ENCODE measurements at places on chromosomes 5 and 9. TPM values are rescaled to one million over a fixed set of nuclear protein-coding genes. Genes with fewer than 3 reads are reported as not detected.

DNA sequence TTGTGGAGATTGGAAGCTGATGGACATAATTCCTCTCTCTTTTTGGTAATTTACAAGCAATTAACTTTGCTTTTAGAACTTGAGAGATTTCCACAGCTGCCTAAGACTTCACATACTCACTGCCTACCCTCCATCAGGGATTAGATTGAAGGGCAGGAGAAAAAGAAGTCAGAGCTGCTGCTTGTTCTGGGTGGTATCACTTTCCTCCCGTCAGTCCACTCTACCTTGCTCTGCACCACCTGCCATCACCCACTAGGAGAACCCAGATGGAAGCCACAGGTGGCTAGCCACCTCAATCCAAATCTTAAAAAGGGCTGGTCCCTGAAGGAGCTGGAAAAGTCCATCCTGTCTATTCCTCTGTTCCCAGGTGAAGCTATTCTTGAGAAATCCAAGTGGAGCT lies 10.5 kb downstream of the IRF1 start:
- DNase-seq = no peak

- DNase-seq = peak; percentile 94
Measured at GRCh38 chr9:135500525-135501260, at the start of gene MRPS2. Gene MRPS2 (plus strand): TSS chr9:135500682. CDS start chr9:135500711, 29 bp downstream.

- no peak for DNase-seq
Measured at GRCh38 chr5:4017076-4017803, 421.6 kb downstream of the IRX1 start.

Gene IL33
- not detected for total RNA-seq

GRCh38 chr9:133726401-133727276 lies 11.5 kb downstream of the SARDH start:
- peak; percentile 57 for DNase-seq

Gene SPOCK1
- total RNA-seq = 75.6 TPM

DNA sequence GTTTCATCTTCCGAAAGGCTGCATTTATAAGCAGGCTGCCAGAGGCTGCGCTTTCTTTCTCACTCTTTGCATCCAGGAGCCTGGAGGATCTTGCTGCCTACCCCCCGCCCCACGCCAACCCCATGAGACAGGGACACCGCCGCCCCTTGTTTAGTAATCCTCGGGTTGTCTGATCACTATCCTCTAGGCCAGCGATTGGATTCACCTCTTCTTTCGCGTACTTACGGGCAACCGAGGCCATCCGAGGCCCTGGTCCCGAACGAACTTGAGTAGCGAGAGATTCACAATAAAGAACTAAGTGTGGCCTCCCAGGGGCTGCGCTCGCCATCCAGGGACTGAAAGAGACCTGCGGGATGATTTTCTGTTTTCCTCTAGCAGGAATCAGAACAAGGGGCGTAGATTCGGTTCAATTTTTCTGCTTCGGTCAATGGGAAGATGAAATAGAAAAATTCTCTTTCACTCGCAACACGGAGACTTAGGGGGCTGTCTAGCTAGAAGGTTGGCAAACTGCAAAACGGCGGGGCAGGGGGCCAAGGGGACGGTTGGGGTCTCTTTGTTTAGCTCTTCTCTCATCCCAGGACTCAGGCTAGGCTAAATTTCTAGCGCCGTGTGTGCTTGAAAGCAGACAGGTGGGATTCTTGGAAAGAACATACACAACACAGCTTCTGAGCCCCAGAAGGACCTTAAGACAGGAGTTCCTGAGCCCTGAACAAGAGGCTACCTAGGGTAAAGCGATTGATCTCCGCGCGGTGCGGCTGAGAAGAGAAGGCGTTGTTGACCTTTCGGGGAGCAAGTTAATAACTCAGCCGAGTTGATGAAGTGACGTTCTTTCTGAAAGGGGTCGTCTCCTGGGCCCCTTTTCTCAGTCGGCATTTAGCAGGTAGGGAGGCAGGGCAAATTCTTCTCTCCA lies 5.8 kb upstream of the ISL1 start:
- DNase-seq = no peak

GRCh38 chr9:131296906-131297500 lies 7.5 kb downstream of the PLPP7 start:
- no peak for DNase-seq

- DNase-seq = no peak
Measured at GRCh38 chr5:72314571-72315172, 5.4 kb downstream of the MRPS27 start.

Gene SHISAL2B
- 0.55 TPM for total RNA-seq

DNA sequence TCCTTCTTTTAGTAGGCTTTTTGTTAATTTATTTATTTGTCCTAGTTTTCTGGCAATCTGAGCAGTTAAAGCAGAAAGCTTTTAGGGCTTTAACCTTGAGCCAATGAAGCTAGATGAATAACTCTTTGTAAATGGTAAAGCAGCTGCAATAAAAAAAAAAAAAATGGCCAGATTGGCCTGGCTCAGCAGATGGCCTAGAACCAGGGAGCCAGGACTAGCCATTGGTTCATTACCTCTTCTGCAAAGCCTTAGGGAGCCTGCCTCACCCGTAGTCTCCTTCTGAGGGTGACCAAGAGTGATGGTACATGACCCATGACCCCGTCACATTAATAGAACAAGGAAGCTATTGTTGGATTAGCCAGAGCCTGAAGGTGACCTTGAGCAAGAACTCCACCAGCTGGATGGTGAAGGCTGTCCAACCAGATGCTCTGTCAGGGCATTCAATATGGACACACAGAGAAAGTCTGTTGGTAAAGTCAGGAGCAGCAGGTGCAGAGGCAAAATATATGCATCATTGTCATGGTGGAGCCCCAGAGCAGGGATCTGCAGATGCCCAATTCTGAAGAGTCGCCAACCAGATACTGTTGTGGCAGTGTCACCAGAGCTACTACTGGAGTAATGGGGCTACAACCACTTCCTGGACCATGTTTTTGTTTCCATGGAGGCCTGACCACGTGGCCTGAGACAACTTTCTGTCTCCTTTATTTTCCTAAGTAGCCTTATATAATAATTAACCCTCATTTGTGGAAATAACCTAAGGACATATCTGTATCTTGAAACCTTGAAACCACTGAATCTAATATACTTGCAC lies 100.7 kb downstream of the MTX3 start:
- no peak for DNase-seq

DNA sequence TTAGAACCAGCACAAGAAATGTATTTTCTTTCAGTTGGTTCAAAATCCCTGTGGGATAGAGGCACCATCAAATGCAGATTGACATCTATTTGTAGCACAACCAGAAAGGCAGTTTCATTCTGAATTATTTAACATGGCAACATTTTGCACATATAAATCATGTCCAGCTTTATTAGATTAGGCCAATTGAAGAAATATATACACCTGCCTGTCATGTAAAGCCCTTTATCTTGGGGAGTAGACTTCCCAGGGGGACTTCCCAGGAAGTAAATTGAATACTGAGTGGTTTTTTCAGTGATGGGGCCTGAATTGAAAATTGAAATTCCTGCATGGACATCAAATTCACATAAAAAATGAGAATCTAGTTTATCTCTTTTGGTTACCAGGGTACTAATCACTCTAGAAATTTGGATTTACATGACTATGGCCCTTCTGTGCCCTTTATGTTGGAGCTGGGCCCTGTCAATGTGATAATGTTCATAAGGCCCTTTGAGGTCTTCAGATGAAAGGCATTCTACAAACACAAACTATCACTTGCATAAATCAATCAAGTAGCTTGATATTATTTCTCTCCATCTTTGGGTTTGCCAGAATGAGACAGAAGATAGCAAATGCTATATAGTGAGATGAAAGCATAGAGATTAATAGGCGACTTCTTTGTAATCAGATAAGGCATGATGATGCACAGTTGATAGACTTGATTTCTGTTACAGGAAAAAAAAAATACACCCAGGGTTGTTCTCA lies 26.2 kb upstream of the ZNF608 start:
- DNase-seq = no peak

Gene C5orf52
- total RNA-seq = not detected

Gene ANKRD20A1
- total RNA-seq = 1.6 TPM

Gene IFNA4
- not detected for total RNA-seq

Gene NMUR2
- total RNA-seq = not detected

GRCh38 chr9:112764344-112764743 lies 13.8 kb downstream of the SNX30 start:
- no peak for DNase-seq

Gene PCA3
- total RNA-seq = not detected

DNA sequence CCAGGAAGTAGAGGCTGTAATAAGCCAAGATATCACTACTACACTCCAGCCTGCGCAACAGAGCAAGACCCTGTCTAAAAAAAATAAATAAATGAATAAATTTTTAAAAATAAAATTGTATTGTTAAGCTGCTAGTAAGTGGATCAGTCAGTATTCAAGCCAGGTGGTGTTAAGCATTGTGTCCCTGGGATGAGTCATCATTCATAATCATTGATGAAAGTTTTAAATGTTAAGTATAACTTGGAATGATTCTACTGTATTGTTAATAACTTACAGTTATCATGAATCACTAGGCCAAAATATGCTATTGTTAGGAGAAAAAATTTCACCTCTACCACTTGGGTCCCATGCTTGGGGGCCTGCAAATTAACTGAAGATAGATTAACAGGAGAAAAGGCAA lies 38.2 kb downstream of the MED10 start:
- DNase-seq = no peak

GRCh38 chr5:144864118-144864517 lies 693.4 kb downstream of the KCTD16 start:
- DNase-seq = no peak

DNA sequence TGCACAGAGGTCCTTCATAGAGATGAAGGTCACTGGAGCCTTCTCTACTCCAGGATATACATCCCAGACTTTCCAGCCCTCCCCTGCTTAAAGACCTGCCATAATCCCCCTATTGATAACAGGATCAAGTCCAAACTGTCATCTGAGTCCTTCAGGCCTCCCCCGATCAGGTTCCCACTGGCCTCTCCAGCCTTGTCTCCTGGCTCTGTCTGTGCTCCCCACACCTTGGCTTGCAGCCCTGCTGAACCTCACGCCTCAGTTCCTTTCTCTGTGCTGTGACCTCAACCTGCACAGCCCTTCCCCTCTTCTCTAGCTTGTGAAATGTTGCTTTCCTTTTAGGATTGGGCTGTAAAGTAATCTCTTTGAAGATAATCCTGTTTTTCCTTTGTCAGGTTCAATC lies 2.5 kb upstream of the HRH2 start:
- no peak for DNase-seq

Gene PRDM9
- not detected for total RNA-seq

DNA sequence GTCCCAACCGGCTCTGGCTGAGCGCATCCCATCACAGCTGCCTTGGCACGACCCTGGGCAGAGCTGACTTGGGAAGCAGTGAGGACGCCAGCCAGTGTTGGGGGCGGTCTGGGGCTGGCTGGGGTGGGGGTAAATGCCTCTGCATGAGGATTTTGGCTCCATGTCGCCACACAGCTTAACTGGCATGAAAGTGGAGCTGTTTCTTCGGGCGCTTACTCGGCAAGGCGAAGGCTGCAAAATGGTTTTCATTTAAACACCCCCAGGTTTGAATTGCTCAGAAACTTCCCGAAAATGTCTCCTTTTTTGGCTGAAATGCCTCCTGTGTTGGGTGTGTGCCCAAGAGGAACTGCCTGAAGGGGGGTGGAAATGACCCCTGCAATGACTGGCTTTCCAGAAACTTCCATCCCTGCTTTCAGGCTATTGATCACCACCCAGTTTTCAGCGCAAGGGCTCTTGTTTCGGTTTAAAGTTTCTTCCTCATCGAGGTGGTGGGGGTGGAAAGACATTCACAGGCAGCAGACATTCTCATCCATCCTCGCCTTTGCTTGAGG lies 38.3 kb downstream of the PTGES start:
- DNase-seq = no peak

DNA sequence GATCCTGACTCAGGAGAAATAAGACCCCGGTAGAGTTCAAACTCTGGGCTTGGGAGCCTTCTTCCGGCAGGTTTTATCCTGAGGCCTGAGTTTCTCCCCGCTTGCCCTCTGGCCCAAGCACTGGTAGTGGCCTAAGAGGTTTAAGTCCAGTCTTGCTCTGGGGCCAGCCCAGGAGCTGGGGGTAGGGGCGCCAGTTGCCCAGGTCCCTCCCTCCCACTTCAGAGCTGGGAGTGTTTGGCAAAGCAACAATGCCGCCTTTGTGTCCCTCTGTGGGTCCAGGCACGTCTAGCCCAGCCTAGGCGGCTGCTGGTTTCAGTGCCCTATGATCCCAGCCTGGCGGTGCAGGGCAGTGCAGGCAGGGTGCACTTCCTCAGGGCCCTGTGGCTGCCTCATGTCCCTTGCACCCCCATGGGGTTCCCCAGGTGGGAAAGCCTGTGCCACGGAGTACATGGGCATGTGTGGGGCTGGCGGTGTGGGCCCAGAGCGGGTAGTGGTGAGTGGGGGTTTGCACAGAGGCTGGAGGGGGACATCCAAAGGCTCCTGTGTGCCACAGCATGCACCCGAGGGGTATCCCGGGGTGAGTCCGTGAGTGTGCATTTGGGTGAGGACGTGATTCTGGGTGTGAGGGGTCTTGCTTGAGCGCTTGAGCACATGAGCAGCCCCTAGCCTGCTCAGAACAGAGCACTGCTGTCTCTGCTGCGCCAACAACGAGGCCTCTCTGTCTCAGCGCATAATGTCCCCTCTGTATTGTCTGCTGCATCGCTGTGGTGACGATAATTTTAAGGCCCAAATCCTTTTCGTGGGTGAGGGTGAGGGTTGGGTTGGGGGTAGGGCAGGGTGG lies 61.7 kb upstream of the PSD2 start:
- DNase-seq = peak; percentile 51

DNA sequence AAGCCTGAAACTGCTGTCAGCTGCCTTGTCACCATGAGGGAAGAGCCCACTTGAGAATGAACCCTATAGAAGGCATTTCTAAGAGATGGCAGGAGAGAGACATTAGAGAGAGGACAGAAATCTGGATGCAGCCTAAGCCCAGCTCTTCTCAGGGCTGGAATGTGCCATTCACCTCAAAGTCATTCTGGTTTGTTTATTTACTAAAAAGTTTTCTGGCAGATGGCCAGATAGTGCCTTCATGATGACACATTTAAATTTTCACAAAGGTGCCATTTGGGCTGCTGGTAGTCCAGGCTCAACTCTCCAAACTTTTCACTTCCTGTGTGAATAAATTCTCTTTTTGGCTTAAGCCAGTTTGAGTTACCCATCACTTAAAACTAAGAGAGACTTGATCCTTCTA lies 144.6 kb upstream of the ZNF366 start:
- DNase-seq = no peak

DNA sequence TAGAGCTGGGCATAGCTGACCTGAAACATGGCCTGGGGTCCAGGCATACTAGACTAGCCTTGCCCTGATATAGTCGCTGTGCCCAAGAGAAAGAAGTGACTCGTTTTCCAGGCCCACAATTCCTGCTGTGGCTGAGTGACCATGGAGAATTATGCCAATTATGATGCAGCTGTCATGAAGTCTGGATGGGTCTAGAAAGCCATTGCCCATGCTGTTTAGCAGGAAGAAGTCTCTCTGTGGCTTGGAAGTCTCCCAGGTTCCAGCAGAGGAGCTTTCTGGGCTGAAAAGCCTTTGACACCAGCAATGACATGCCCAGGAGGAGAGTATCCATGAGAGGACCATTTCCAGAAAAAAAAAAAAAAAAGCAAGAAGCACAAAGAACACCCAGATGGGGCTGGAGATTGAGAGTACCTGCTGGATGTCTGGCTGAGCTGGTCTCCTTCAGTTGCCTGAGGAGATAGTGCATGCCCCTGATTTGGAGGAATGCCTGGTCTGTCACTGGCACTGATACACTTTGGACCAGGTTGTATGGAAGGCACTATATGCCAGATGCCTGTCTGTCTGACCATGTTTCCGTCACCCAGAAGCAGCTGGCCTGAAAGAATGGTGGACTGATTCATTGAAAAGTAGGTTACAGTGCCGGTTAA lies 128.0 kb upstream of the EPB41L4A start:
- no peak for DNase-seq

GRCh38 chr9:33924978-33925797 lies 108.2 kb downstream of the UBE2R2 start:
- peak; percentile 59 for DNase-seq

Gene ACOT12
- total RNA-seq = not detected

GRCh38 chr9:631596-631995 lies 209.9 kb upstream of the DMRT1 start:
- DNase-seq = no peak
